ENCODE measurements at places on chromosomes 6 and 20. TPM values are rescaled to one million over a fixed set of nuclear protein-coding genes. Genes with fewer than 3 reads are reported as not detected.

GRCh38 chr6:83696674-83697073 lies 12.2 kb downstream of the SNAP91 start:
- DNase-seq = no peak

CLVS2 gene
- not detected for total RNA-seq

GRCh38 chr6:125509477-125509876 lies 207.7 kb upstream of the HDDC2 start:
- no peak for DNase-seq

DNA sequence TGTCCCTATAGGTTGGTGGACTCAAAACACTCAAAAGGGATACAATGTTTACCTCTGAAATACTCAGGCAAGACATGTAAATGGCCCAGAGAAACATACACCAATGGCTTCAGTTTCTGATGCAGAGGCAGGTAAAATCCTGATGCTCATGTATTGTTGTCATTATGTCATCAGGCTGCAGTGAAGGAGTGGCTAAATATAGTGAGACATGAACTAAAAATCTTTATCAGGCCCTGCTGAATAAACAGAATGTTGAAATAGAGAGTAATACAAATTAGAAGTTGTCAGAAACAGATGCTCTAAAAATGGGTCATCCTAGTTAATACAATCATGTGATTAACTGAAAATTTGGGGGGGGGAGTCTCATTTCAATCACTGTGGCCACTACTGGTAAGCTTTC lies 20.4 kb downstream of the PTPRK start:
- DNase-seq = no peak

GLP1R gene
- total RNA-seq = not detected
